ENCODE measurements at places on chromosomes 7 and 10.

DNA sequence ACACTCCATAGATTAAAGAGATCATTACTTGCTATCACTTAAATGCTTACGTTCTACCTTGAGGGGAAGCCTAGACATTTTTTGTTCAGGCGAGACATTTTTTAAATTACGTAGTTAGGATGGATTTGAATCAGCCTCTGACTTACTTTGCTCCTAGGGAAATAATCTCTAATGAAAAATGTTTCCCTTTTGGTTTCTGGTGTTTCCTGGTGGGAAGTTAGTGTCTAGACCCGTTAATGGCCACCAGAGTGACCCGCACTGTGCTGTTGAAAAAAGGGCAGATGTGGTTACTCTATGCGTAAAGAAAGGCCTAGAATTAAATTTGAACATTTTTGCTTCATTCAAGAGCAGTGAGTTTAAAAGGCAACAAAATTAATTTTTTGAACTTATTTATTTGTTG lies 3.8 kb downstream of the ZNF365 start:
- DNase-seq, result no peak

- DNase-seq, result no peak
Measured at GRCh38 chr10:113241599-113242360, 291.7 kb downstream of the TCF7L2 start.

DNA sequence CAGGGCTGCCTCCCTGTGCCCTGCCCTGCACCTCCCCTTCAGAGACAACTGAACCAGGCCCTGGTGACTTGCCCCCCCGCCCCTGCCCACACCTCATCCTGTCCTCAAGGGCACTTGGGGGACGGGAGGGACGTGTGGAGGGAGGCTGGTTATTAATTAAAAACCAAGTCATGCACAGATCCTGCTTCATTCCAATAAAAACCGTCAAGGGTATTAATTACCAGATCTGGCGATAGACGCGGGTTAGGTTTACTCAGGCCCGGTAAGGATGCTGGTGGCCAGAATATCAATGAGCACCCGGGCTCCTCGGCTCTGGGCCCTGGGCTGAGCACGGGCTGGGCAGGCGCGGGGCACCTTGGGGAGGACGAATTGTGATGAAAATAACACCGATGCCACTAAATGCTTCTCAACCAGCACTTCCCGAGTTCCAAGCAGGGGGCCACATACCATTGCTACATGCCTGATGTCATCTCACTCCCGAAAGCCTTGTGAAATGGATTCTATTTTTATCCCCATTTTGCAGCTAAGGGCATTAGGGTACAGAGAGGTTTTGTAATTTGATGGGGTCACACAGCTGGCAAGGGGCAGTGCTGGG lies 24.5 kb upstream of the GTF2IRD1 start:
- DNase-seq, result no peak

- DNase-seq, result no peak
Measured at GRCh38 chr10:22699976-22700375, 14.4 kb downstream of the PIP4K2A start.

DNA sequence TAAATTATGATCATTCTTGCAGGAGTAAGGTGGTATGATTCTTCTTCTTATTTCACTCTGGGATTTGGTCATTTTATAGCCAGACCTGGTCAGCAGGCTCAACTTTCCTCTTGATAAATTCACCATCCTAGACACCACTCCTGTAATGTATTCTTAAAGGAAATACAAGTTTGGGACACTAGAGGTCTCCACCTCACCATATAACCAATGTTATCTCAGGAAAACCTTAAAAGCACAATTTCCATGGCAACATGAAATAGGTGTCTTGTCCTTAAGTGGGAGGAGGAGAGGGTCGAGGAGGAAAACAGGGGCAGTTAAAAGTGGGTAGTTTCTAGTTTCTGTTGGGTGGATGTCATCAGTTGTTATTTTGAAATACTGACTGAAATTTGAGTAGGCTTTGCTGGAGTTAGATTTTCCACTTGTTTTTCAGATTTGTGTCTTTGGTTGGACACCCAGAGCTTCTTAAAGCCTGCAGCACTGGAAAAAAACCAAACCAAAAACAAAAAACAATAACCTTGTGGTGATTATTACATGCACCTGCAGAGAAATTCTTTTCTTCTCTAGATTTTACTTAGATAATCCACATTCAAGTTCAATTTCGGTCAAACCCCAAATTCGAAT lies 163.1 kb downstream of the PRKCQ start:
- DNase-seq, result no peak

DNA sequence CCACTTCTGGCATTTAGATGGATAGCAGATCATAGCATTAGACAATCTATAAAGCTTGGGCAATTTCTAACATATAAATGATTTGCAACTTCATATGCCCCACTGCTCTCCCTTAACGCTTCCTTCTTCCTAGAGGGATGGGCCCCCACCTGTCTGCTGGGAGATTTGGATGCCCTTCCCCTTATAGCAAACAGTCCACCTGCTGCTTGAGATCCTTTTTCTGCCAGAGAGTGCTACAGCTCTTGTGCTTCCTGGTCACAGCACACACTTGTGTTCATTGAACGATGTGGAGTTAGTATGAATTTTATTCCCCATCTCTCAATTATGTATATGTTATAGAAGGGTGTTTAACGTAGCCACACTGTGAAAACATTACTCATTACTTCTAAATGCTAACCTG lies 10.4 kb upstream of the PCGF5 start:
- no peak for DNase-seq

DNA sequence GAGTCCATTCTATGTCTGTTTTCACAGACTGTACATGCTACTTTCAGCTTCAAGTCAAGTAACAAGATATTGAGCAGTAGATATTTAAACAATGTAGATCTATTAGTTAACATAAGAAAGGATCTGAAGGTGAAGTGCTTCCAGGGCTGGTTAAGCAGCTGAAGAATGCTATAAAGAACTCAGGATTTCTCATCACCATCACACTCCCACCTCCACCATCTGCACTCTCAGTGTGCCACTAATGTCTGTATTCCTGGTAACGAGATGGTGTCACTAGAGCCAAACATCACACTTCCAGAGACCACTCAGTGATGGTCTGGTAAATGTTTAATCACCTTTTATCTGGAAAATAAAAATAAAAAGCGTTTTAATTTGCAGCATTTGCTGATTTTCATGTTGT lies 224.0 kb upstream of the FERD3L start:
- DNase-seq, result no peak

- DNase-seq, result no peak
Measured at GRCh38 chr10:48451969-48452878, 145.7 kb downstream of the MAPK8 start.

DNA sequence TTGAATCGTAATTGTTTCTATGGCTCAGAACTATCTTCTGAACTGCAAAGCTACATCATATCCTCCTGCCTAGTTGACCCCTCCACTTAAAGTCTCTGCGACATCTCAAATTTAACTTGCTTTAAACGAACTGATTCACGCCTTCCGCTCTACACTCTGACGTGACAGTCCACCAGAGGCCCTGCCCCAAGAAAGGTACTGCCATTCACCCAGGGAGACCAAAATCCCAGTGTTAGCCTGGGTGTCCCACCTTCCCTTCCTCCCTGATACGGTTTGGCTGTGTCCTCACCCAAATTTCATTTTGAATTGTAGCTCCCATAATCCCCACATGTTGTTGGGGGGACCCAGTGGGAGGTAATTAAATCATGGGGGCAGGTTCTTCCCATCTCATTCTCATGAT lies 90.8 kb downstream of the CPXM2 start:
- DNase-seq, result no peak

DNA sequence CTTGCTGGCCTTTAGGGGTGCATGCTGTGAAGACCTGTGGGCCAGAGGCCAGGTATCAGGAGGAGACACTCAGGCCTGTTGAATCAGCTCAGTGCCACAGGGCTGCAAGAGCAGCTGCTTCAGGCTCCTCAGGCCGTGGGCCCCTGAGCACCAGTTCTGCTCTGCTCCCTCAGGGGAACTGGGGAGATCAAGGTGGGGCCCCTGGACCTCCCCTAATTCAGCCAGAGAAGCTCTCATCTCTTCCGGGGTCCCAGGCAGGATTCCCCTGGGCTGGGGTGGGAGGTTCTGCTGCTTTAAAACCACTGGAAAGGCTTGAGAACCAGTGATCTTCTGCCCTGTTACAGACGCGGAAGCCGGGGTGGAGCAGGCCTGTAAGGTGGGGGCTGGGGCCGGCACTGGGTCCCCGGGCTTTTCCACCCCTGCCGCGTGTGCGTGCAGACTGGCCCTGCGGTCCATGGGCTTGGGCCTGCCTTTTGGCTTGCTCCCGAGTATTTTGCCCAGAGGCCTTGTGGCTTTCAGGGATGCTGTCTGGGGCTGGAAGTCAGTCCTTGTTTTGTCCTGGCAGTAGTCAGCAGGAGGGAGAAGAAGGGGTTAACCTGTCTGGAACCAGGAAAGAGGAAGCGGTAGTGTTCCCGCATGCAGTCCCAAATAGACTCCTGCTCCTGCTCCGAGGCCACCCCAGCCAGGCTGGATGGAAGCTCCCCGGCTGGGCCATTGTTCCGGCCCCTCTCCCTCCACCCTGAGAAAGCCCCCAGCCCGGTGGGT lies 74.3 kb downstream of the LHPP start:
- DNase-seq, result no peak

DNA sequence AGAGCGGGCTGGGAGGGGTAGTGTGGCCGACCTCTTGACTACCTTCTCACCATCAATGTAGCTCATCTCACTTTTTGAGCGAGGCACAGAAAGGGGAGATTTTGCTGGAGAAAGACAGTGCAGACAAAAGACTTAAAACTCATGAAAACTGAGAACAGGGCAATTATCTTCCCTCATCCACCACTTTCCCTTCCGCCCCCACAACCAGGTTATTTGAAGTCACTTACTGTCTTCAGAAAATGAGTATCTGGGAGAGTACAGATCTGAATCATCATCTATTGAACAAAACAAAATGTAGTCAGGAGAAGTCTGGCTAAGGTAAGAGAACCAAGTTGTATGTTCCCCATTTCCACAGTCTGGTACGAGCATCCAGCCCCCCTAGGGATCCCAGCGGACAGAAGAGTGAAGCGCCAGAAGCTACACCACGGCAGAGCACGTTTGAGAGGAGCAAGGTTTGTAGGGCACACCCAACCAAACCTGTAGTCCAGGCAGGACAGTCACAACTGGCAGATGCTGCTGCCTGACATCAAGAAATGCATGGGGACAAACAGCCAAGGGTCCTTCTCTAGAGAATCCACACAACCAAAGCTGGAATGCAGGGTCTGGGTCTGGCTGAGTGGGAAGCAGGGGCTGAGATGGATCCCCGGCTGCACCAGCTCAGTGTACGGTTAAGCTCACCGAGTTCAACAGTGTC lies 93.4 kb upstream of the PDLIM1 start:
- no peak for DNase-seq

DNA sequence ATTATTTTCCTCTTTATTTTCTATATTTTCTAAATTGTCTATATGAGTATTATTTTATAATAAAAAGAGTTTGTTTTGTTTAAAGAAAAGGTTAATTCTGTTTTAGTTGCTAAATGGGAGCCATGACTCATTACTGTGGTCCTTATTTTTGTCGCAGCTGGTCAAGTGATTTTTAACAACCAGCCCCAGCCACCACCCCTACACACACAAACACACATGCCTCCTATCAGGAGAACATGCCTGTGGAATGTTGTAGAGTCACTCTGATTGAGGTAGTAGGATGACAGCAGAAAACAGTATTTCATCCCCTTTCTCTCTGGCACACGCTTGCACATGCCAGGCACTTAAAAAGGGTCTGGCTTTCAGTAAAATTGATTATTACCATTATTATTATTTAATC lies 68.6 kb upstream of the GDF10 start:
- DNase-seq, result no peak

GRCh38 chr7:141928845-141929195 lies 12.6 kb downstream of the OR9A4 start:
- no peak for DNase-seq

- DNase-seq, result no peak
Measured at GRCh38 chr7:44565795-44566559, 7.7 kb downstream of the DDX56 start.

DNA sequence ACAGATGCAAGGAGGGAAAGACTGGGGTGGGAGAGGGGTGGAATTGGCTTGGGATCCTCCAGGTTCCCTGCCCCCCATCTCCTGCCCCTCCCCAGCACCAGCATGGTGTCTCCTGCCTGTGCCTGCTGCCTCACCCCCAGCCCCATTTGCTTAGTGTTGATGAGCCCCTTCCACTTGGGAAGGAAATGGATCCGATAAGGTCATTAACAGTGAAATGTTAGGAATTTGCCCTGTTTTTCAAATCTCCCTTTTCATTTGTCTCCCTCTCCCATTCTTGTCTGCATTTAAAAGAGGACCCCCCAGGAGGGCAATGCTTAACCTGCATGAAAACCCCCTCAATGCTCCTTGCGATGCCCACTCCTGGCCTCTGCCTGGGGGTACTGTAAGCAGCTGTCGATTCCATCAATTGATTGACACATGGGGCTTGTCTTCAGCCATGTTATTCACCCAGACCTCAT lies 51.5 kb downstream of the HK1 start:
- DNase-seq, result no peak

GRCh38 chr7:44403176-44403759 lies 77.9 kb upstream of the CAMK2B start:
- no peak for DNase-seq

GRCh38 chr7:100352984-100353684 lies 4.8 kb upstream of the PILRB start:
- no peak for DNase-seq

- no peak for DNase-seq
Measured at GRCh38 chr7:139358541-139359365, 941 bp upstream of the LUC7L2 start.

DNA sequence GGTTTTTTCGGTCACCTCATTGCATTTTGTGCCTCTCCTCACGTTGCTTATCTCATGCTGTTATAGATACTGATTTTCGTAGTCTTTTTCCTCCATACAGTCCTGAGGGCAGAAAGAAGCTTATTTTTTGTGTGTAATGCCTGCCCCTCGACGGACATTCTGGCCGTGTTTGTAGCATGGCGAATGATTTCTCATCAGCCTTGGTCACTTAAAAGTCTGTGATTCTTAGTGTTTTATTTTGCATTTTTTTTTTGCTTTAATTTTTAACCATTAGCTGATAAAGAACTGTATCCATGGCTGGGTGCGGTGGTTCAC lies 469 bp upstream of the NOC3L start:
- DNase-seq, result no peak

DNA sequence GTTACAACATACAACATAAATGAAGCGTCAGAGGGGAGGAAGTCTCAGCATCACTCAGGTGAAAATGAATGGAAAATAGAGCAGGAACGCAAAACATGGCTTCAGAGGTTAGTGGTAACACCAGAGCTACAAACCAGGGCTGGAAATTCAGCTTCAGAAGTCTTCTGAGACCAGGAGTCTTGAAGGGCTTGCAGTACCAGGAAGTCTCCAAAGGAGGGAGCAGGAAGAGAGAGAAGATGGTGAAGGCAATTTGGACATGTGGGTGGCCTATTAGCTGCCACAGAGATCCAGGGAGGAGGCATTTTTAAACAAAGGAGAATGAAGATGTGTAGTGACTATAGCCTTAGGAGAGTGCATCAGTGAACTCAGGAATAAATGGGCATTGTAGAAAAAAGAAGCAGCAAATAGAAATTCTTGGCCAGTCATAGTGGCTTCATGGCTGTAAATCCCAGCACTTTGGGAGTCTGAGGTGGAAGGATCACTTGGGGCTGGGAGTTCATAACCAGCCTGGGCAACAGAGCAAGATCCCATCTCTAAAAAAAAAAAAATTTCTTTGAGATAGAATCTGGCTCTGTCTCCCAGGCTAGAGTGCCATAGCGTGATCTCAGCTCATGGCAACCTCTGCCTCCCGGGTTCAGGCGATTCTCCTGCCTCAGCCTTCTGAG lies 9.3 kb upstream of the TET1 start:
- DNase-seq, result peak; percentile 46
